Stimulated activated CD8-positive, alpha-beta memory T cell treated with anti-CD3 and anti-CD28 coated beads, Interleukin-7, amount 100 ng/mL, for 1 hour (primary cell): ENCODE measurements at places on chromosomes 6 and 20.

GRCh38 chr20:37681384-37682112, 12.3 kb upstream of the CTNNBL1 start:
- DNase-seq: no peak

- DNase-seq: no peak
Measured at GRCh38 chr20:64025101-64025825, 10.7 kb upstream of the C20orf204 start.

GRCh38 chr6:155486721-155487294, 31.2 kb upstream of the NOX3 start:
- DNase-seq: no peak

DNA sequence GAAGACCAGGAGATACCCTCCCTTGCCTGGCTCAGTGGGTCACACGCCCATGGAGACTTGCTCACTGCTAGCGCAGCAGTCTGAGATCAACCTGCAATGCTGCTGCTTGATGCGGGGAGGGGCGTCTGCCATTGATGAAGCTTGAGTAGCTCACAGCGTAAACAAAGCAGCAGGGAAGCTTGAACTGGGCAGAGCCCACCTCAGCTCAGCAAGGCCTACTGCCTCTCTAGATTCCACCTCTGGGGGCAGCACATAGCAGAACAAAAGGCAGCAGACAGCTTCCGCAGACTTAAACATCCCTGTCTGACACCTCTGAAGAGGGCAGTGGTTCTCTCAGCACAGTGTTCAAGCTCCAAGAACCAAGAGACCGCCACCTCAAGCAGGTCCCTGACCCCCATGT, 271.3 kb downstream of the ESR1 start:
- DNase-seq: no peak

DNA sequence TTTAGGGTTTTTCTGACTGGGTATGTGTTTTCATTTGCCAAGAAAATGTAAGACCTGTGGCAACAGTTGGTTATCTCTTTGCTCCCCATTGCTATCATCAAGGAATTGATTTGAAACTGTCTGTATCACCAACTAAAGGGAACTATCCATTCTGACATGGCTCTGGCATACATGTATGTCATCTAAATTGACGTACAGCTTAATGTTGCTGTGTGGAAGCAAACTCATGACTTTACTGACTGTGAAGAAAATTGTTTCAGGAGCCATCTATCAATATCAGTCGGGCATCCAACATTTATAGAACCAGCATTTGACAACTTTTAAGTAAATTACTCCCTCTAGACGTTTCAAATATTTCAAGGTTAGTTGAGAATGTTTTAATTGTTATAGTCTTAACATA, 555.8 kb upstream of the EPHA7 start:
- DNase-seq: no peak

DNA sequence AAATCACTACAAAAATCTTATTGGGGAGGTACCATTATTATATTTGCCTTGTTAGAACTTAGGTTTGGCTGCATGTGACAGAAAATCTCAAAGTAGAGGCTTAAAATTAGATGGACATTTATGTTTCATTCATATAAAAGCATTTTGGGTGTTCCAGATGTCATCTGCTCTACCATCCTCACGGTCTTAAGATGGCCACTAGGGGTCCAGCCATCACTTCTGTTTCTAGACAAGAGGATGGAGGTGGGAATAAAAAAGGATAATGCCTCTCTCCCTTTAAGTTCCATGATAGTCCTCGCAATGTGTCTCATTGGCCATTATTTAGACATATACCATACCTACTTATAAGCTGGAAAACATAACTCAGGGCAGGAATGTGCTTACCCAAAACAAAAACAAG, 929.5 kb downstream of the KIF16B start:
- DNase-seq: no peak

DNA sequence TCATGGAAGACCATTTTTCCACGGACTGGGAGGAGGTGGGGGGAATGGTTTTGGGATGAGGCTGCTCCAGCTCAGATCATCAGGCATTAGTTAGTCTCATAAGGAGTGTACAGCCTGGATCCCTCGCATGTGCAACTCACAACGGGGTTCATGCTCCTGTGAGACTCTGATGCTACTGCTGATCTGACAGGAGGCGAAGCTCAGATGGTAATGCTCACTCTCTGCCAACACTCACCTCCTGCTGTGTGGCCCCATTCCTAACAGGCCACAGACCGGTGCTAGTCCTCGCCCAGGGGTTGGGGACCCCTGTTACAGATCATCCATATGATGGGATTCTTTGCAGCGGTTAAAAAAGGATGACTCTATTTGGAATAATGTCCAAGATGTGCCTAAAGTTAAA, 27.6 kb upstream of the BMP7 start:
- DNase-seq: no peak

DNA sequence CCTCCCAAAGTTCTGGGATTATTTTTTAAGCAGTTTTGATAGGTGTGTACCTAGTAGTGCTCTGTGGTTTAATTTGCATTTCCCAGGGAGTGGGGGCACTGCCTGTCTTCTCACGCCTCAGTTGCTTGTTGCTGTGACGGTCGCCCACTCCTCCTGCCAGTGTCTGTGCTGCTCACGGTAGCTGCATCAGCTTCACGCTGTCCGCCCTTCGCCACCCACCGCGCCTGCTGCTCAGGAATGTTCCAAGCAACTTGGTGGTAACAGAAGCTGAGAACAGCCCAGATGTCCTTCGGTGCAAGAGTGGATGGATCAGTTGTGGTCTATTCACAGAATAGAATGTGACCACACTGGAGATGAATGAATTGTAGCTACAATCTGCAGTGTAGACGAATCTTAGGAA, 22.9 kb downstream of the DNAJC5 start:
- no peak for DNase-seq

GRCh38 chr6:10968776-10969175, 75.3 kb downstream of the ELOVL2 start:
- DNase-seq: no peak
